NCI-H1694 (cell line): ENCODE measurements at places on chromosomes 7 and 10.

DNA sequence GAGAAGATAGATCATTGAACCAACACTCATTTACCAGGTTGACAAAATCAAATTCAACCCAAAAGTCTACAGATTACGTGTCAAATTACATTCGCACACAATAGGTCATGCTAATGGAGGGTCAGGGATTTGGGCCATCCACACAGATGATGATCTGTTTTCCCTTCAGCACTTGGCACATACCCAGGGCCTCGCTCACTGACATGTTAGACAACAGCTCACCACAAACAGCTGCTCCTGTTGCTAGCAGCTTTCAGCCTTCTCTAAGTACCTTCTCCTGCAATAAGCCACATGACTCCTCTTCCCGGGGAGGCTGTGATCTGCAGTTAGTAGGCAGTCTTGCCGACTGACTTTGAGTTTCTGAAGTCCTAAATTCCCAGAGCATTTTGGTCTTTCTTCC lies 18.4 kb downstream of the NKX2-3 start:
- peak; percentile 73 for DNase-seq

DNA sequence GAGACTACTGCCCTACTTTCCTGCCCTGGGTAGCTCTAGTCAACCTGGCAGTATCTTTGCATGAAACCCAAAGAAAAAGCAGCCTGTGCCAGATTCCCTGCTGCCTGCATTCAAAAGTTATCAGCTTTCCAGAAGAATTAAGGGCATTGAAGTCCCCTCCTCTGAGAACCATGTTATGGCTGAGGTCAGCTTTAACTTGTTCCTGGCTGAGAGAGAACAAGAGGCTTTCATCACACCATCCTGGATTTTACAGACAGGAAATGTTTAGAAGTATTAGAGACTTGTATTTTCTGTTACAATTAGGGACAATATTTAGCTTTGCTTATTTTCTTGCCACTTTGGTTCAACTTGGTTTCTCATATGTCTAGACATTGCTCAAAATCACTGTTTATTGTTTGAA lies 238.8 kb downstream of the ARL4A start:
- DNase-seq: no peak

- DNase-seq: no peak
Measured at GRCh38 chr7:22201186-22201880, 155.6 kb downstream of the RAPGEF5 start.

- DNase-seq: peak; percentile 13
Measured at GRCh38 chr7:95509199-95509598, 23.5 kb downstream of the ASB4 start.

DNA sequence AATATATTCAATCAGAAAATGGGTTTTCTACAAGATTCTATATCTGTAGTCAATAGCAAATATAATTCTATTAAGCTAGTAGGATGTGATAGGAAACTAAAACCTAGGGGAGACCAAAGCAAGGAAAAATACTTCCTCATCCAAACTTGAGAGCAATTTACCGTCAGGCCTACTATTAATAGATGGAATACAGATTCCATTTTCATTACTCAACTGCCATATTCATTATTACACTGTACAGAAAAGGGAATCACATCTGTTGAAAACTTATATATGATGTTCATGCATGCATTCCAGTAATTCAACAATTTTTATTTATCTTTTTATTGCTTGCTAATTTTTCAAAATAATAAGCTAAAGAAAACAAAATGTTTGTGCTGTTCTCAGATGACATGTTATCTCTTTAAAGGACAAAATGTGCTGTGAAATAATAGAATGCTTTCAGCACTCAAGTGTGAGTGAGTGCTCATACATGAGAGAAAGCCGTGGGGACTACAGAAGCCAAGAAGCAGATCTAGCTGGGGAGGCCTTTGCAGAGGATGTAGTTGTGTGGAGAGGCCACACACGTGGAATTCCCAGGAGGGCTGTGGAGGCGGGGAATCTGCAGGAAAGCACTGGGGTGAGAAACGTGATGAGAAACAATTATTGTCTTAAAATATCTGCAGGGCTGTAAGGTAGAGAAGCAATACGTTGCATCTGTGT lies 110.0 kb downstream of the EGFR start:
- no peak for DNase-seq

DNA sequence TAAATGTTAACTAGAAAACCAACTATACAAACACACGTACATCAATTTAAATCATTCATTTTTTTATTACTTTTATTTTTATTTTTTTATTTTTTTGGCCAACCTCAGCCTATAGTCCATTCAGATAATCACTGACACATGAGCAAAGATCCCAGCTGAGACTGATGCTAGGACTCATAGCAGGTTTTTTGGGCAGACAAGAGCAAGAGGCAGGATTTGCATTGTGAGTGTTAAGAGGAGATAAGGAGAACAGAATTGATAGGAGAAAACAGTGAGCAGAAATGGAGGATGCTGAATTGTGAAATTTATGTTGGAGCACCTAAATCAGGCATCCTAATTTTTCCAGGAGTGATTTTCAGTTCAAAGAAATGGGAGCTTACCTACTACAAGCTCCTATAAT lies 240.3 kb downstream of the SEMA3D start:
- DNase-seq: no peak

- no peak for DNase-seq
Measured at GRCh38 chr7:105470846-105471245, 51.2 kb downstream of the PUS7 start.

- no peak for DNase-seq
Measured at GRCh38 chr7:30880125-30880720, 31.4 kb upstream of the AQP1 start.

GRCh38 chr10:86775056-86775869 lies 18.8 kb downstream of the BMPR1A start:
- no peak for DNase-seq

GRCh38 chr7:139771001-139771956 lies 6.5 kb downstream of the HIPK2 start:
- DNase-seq: no peak

DNA sequence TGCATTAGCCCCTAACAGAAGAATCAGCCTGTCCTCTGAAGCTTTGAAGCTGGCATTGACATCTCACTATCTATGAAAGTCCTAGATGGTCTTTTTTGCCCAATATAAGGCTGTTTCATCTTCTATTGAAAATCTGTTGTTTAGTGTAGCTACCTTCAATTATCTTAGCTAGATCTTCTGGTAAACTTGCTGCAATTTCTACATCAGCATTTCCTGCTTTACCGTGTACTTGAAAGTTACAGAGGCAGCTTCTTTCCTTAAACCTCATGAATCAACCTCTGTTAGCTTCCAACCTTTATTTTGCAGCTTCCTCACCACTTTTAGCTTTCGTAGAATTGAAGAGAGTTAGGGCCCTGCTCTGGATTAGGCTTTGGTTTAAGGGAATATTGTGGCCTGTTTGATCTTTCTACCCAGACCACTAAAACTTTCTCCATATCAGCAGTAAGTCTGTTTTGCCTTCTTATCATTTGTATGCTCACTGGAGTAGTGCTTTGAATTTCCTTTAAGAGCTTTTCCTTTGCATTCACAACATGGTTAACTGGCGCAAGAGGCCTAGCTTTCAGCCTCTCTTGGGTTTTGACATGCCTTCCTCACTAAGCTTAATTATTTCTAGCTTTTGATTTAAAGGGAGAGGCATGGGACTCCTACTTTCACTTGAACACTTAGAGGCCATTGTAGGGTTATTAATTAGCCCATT lies 32.5 kb downstream of the ARID5B start:
- DNase-seq: no peak

DNA sequence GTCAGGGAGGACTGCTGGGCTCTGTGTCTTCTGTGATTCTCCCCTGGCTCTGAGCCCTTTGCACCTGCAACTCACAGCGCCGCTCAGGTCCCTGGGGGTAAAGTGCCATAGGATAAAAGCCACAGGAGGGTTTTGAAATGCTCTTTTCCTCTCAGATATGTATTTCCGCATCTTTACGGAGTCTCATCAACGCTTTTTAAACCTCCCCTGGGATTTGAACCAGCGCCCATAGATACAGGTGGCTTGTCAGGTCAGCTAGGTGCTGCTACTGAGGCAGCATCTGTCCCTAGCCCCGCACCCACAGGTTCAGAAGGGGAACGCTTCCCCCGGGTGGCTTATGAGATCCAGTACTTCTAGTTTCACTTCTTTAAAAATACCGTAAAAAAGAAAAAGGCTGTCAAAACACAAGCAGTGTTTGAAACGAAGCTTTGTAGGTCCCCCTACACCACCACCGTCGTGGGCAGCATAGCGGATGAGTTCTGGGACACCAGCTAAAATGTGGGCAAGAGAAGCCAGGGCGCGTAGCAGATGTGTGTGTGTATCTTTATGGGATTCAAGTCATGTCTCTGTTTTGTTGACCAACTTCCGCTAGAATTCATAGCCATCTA lies 173.5 kb downstream of the CUX1 start:
- no peak for DNase-seq

GRCh38 chr7:20158684-20159083 lies 58.5 kb downstream of the MACC1 start:
- no peak for DNase-seq

- no peak for DNase-seq
Measured at GRCh38 chr10:114271075-114271778, 32.2 kb downstream of the VWA2 start.

DNA sequence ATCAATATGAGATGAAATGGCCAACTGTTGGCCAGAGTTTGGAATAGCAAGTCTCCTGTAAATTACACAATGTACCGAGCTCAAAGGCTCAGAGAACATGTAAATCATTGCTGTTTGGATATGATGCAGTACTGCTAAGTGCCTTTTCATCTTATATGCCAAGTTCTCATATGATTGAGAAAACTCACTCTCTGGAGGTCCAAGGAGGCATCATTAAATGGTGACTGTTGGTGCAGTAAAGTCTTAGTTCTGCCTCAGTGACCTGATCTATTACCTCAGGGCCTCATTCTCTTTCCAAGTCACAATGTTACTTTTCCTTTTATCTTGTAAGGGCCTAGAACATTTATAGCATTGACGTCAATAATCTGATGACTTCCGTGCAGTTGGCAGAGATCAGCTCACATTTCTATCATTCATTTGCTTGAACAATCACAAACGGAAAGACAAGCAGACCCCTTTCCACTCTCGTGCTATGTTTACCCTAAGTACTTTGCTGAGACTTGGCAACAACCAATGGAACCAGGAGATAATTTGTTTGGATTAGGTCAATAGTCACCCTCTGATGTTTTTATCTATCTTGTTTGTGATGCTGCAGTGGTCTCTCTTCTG lies 32.6 kb upstream of the PDK4 start:
- no peak for DNase-seq

DNA sequence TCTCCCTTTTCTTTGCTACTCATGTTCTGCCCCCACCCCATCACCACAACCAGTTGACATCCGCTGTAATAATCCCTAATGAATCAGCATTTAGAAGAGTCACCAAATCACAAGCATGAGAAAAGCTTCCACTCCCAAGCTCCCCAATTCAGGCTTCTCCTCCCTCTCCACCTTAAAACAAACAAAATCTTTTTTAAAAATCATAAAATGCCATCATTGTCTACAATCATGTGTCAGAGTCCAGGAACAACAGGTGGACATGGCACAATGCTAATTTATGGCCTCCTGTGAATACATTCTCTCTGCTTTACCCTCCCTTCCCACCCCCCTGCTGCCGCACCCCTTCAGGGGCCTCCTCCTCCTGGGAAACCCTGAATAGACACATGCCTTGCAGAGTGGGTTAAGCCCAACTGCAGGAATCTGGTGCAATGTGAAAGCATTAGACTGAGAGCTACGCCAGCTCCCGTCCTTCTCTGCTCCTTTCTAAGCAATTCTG lies 3.7 kb downstream of the LRRC4 start:
- DNase-seq: no peak

DNA sequence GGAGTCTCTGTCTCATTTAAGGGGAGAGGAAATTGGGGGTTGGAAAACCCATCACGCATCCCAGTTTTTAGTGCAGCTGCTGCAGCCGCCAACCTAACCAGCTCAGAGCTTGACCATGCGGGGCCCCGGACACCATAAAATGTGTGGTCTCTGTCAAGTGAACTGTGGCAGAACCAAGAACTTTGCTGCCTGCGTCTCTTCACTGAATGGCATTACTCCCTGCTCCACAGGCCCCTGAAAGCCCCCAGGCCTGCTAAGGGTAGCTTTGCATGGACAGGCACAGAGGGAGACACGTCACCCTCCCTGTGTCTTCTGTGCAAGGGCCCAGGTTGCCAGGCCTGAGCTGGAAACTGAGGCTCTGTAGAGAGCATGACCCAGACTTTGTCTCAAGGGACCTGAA lies 144.6 kb upstream of the GPR26 start:
- no peak for DNase-seq

GRCh38 chr10:110672580-110672919 lies 28.4 kb downstream of the RBM20 start:
- DNase-seq: no peak

- DNase-seq: no peak
Measured at GRCh38 chr10:84829131-84829530, 500.7 kb downstream of the CCSER2 start.

DNA sequence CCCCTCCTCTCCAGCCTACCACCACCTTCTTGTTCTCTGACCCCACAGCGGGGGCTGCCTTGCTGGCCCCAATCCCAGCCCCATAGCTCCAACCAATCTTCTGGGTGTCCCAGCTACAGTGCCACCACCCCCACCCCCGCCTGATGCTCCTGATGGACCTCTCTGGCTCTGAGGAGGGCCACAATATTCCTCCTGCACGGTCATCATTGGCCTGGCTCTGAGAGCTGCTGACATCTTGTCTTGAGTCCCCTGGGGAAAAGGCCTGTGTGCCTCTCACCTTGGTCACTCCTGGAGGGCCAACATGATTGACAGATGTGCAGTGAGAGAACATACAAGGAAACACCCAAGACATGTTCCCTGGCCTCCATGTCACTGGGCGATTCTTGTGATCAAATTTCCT lies 7.6 kb downstream of the GDF2 start:
- no peak for DNase-seq

DNA sequence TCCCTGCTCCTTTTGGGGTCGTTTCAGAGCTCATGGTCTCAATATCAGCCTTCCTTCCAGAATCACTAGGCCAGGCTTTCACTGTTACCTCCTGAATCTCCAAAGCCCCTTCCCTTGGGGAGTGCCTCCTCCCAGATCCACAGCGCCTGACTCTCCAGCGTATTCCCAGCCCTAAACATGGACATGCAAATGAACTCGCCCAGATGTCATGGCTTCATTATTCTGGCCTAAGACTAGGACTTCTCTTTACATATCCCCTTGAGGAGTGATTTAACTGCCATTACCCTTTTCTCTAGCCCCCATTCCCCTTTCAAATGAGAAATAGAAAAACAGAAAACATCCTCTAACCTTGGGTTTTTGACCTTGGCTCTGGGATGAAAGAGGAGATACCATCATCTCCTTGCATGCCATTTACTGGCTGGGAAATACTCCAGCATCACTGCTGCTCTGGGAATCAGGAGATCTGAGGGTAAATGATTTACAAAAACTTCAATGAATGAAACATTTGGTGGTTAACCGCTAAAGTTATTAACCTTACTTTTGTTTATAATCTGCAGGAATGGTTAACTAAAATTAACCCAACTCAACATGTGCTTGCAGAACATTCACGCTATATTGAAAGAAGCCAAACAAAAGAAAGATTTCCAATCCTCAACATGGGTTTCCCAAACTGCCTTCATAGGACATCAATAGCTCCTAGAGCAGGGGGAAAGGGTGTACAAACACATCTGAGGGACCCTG lies 37.0 kb downstream of the FAM171A1 start:
- no peak for DNase-seq
